Kidney epithelial cell (primary cell): ENCODE measurements at places on chromosomes 2 and 18. TPM values are rescaled to one million over a fixed set of nuclear protein-coding genes. Genes with fewer than 3 reads are reported as not detected.

SPATA3 gene
- total RNA-seq, result not detected in 2 replicates

ERBB4 gene
- total RNA-seq, result 2.6 and 2.7 TPM in 2 replicates

ANTXR1 gene
- 35.5 TPM in 2 replicates for total RNA-seq

MARCO gene
- total RNA-seq, result 0.14 and 0.33 TPM in 2 replicates

SULT1C2 gene
- total RNA-seq, result 8.4 and 10.4 TPM in 2 replicates

SERPINB12 gene
- total RNA-seq, result not detected in 2 replicates

- no peak for DNase-seq
Observed at GRCh38 chr18:59980188-59980637, 80.4 kb downstream of the PMAIP1 start.

DNA sequence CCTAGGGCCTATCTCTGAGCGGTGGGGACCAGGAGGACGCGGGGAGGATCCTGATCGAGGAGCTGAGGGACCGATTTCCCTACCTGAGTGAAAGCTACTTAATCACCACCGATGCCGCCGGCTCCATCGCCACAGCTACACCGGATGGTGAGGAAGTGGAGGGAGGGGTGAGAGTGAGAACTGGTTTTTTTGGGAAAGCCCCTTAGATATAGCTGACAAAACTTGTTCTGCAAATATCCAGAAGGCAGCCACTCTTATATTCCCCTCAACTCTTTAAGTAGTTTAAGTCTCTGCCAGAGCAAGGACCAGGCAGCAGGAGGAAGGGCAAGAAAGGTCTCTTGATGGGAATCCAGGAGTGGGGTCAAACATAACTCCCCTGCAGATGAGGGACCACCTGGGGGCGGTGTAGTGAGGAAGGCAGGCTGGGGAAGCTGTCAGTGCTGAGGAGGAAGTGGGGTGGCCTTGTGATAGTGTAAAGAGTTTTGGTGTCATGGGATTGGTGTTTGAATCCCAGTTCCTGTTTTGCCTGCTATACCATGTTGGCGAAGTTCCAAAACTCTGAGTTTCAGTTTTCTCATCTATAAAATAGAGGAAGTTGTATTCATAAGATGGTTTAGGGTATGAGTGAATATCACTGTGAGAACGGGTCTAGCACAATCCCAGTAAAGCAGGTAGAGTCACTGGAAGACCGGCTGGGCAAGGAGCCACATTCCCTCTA, 3.4 kb downstream of the NAGK start:
- no peak for DNase-seq

GRCh38 chr2:88658326-88658725, 31.1 kb upstream of the EIF2AK3 start:
- no peak for DNase-seq

GRCh38 chr2:144475044-144475443, 44.9 kb downstream of the ZEB2 start:
- no peak for DNase-seq

GRCh38 chr2:219695145-219695709, 67.8 kb downstream of the SLC4A3 start:
- no peak for DNase-seq

GRCh38 chr18:69257861-69258458, 142.7 kb upstream of the DOK6 start:
- peak; percentile 29 for DNase-seq

RESP18 gene
- not detected in 2 replicates for total RNA-seq
